ENCODE measurements at places on chromosomes 5 and 9.
A peak's percentile ranks its signal among the peaks of the same experiment; 100 is the strongest.

- no peak for DNase-seq
Measured at GRCh38 chr5:32589942-32590869, 4.8 kb downstream of the SUB1 start.

DNA sequence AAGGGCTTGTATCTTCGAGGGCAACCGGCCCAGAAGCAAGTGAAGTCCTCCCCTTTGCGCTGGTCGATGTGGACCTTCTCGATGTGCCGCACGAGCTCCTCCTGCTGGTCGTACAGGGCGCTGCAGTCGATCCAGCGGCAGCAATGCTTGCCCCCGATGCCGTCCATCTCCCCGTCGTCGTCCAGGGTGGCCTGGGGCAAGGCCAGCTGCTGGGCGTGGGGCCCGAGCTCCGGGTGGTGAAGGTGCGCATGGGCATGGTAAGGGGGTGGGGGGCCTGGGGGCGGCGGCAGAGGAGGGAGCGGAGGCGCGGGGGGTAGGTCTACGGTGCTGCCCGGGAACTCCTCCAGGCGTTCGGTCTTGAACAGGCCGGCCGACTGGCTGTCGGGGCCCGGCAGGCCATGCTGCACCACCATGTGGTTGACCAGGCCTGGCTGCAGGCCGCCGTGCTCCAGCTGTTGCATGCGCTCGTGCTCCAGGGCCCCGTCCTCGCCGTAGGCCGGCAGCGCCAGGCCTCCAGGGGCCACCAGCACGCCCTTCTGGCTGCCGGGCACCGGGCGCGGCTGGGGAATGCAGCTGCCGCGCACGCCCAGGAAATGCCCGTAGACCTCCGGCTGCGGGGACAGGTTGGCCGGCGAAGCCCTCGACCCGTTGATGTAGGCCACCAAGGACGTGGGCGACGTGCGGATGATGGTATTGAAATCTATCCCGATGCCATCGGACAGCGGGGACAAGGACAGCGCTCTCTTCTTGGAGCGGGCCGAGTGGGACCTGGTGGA is 181.8 kb downstream of the GLIS3 start:
- DNase-seq, result no peak

DNA sequence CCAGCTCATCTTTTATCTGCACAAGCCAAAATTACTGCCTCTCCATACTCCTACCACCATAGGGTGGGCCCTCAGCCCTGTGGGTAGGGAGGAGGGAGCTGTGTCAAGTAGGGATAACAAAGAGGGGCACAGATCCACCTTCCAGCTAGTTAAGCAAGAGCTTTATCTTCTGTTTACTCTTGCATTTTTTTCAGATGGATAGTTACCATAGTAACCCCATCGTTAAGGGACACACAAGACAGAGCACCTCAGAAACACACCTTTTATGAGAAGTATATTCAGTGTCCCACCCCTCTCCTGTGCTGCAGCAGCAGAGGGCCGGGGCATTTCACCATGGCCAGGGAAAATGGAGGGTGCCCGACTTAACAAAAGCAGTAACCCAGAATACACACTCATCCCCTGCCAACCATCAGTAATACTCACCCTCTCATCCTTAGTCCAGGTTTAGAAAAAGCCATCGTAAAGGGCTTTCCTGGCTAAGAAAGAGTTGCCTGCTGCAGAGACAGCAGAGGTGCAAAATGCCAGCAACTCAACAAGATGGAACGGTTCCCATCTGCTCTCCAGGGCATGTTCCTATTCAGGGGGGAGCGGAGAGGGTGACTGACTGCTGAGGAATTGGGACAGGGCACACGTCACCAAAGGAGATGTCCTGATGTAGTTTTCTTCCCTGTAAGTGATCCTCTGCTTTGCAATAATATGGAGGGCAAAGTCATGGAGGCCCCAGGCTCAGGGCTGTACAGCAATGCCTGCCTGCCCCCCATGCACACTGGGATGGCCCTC is 25.1 kb downstream of the MACROH2A1 start:
- DNase-seq, result no peak

DNA sequence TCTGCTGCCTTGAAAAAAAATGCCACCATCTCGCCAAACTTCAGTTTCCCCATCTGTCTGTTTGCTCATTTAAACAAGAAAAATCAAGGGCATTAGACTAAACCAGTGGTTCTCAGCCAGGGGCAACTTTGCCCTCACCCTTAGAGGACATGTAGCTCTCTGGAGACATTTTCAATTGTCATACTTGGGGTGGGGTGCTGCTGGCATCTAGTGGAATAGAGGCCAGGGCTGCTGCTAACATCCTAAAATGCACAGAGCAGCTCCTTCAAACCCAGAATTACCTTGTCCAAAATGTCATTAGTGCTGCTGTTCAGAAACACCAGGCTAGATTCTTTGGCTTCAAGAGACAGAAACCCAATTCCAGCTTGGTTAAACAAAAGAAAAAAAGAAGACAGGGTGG is 71.1 kb upstream of the FOXE1 start:
- DNase-seq, result no peak

DNA sequence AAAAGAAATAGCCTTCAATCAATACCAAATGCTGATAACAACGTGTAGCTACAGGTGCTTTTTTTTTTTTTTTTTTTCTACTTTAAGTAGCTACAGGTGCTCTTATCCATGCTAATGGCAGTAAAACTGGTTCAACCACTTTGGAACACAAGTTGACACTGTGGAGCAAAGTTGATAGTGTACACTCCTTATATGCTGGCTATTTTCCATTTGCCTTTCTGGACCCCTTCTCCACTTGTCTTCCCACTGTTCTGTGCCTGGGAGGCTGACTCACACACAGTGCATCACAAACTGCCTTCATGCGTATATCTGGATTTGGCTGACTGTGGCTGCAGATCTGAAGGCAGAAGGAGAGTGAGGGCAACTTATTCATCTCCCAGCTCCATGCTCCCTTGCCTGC is 247.9 kb downstream of the MSX2 start:
- DNase-seq, result no peak

- DNase-seq, result no peak
Measured at GRCh38 chr9:6575324-6576034, 70.0 kb downstream of the GLDC start.

DNA sequence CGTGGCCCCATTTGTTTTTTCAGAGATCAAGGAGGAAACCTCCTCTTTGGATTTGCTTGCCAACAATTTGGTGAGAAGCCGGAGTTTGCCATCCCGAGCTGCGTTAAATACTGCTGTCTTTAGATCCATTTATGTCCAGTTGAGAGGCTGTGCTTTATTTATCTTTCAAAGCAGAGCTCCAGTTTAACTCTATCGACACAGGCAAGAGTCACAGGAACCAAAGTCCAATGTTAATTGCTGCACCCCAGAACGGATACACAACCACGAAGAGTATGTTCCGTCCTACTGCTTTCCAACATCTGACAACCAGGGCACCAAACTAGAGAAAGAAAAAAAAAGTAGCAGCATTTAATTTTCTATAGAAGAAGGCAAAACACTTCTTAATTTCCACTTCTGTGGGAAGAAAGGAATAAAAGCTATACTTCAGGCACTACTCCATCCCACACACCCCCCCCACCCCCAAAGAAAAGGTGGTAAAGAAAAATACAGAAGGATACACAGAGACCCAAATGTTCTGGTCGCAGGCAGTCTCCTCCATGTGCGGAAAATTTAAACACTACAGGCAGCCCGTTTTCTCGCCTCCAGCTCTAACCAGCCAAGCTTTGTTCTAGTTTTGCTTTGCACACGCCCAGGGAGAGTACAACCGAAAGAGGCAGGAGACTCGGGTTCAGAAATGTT is 1.1 kb downstream of the FEM1C start:
- DNase-seq, result no peak

- no peak for DNase-seq
Measured at GRCh38 chr5:122124766-122125165, 4.6 kb upstream of the ZNF474 start.

DNA sequence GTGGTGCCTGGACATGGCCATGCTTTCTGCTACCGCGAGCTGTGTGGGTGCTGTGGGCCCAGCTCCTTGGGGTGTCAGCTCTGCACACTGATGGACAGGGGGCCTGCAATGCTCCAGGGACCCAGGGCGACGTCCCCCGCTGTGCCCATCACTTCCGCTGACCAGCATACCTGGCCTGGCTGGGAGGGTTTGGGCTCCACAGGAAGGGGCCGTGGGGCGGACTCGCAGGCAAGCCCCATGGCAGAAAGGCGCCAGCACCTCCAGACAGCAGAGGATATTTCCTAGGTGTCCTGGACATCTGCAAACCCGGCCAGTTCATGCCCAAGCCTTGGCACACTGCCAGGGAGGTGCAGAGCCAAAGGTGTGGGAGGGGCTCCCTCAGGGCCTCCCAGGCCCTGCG is 295.8 kb upstream of the IRX4 start:
- no peak for DNase-seq

DNA sequence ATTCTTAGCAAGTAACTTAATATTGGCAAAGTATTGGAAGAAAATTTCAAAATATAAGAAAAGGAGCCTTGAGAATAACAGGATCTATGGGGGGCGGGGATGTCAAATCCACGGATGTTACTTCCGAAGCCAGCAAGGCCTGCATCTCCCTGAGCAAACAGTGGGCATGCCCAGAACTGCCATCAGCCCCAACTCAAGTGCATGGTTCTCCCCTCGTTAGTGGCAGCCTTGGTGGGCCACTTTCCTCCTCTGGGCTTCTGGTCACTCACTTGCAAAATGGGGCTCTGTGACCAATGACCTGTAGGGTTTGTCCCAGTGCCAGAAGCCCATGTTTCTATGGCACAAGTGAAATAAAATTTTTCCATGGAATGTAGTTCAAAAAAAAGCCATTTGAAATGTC is 27.2 kb upstream of the MED10 start:
- no peak for DNase-seq

GRCh38 chr5:80437326-80437725 is 29.5 kb downstream of the ZFYVE16 start:
- DNase-seq, result no peak

GRCh38 chr9:89591274-89592212 is 13.3 kb upstream of the GADD45G start:
- no peak for DNase-seq

DNA sequence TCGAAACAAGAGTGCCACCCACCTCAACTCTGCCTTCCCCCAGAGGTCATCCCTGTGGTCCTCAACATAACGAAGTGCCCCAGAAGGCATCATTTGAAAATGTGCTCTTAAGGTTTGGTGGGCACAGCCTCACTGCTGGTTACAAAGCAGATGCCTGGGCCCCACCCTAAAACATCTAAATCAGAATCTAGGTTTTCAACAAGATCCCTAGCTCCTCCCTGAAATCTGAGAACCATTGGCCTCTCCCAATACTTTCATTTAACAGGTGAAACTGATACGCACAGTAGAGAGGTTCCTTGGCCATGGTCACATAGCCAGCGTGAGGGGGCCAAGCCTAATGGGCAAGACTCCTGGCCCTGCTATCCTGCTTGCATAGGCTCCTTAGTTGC is 376.2 kb upstream of the CLINT1 start:
- no peak for DNase-seq

DNA sequence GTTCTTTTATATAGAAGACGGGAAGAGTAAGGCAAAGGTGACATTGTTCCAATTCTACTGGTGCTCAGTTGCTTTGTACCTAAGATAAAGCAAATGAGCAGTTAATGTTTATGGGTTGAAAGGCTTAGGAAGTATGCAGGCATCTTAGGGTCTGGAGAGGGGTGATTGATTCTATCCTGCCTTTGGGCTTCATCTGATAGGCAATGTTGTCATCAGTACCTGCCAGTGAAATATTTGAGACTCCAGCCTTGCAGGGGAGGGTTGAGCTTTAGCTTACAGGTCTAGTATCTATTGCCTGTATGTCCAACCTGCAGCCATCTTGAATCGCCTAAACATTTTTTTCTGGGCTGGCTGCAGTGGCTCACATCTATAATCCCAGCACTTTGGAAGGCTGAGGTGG is 13.8 kb upstream of the CTSV start:
- no peak for DNase-seq

DNA sequence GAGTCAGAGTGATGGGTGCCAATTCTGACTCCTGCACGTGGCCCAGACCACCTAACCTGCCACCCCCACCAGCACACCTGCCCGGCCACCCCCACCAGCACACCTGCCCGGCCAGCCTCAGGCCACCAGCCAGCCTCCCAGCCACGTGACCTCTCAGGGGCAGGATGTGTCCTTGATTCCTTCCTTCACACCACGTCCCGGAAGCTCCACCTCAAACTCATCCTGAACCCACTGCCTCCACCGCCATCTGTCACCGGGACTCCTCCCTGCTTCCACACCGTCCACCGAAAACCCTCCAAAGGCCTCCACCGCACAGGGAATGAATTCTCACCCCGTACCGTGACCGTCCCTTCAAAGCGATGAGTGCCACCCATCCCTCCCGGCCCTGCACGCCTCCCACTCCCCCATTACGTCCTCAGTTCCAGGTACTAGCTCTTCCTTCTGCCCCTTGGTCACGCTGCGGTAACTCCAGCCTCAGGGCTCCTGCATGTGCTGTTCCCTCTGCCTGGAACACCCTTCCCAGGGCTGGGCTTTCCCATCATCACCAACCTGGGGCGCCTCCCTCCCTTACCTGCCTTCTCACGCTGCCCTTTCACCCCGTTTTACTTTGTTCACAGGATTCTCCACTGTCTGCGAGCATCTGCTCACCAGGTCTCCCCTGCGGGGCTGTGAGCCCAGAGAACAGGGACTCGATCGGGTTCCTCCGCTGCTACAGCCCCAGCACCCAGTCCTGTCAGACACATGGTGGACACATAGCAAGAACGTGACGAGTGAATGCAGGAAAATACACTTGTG is 82.9 kb downstream of the ADAMTS2 start:
- DNase-seq, result peak; percentile 2

All from head of caudate nucleus (tissue), 42 donors.